ENCODE measurements at places on chromosomes 16 and 17.

GRCh38 chr16:35744726-35745125 lies 2285.3 kb downstream of the TP53TG3F start:
- no peak for DNase-seq

GRCh38 chr16:69465881-69466280 lies 41.5 kb downstream of the CYB5B start:
- no peak for DNase-seq

GRCh38 chr17:16516594-16517051 lies 24.6 kb upstream of the LRRC75A start:
- no peak for DNase-seq

- no peak for DNase-seq
These were observed 16.6 kb downstream of the PMM2 start for GRCh38 chr16:8814095-8814806.

DNA sequence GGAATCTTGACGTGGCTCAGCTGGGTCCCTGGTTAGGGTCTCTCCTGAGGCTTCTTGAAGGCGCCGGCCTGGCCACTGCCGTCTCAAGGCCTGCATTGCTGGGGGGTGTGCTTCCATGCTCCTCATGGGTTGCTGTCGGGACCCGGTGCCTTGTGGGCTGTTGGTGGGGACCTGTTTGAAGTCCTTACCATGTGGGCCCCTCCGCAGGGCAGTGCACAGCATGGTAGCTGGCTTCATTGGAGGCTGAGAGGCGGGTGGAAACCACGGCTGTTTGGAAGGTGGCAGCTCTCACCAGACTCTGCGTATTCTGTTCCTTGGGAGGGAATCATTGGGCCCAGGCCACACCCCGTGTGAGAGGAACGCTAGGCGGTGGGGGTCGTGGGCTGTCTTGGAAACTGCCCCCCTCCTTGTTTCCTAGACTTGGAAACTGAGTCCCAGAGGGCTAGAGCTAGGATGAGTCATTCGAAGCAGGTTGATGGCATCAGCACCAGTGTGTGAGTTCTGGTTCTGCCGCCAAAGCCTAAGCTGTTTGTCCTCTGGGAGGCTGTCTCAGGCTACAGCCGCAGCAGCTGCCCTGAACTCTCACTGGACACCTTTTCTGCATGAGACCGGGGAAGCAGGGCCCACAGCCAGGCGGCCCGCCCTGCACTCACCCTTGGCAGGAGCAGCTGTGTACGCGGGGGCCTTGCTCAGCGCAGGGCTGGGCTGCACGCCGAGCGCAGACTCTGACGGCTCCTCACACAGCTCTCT lies 35.2 kb downstream of the ZNF750 start:
- no peak for DNase-seq

DNA sequence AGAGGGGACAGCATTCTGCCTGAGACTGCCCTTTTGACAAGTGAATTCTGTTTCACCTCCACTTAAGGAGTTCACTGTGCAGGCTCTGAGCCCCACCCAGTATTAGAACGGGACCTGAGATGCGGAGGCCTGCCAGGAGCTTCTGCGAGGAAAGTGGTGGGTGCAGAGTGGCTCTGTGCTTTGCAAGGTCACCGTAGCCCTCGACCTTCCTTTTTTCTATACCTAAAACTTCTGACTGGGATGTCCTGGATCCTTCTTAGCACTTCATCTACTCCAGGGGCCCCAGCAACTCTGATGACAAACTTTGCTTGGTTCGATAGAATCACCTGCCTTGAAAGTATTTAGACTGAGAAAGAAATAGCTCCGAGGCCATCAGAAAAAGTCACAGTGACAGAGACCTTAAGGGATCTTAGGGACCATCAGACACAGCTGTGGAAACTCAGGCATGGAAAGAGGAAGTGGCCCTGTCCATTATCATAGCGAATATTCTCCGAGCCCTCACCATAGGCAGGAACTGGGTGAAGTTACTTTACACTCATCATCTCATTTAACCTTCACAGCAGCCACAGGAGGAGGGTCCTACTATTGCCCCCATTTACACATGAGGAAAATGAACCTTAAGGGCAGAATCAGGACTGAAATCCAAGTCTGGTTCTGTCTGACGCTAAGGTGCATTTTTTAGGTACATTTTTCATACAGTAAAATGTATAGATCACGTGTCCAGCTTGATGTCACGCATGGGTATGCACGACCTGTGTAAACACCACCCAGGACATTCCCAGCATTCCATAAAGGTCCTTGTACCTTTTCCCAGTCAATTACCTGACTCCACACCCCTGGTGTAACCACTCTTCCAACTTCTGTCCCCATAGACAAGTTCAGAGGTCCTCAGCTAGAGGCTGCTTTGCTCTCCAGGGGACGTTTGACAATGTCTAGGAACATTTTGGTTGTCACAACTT lies 676 bp upstream of the KRT13 start:
- no peak for DNase-seq

- no peak for DNase-seq
These were observed 6.4 kb downstream of the PDK2 start for GRCh38 chr17:50101346-50102163.

Data from stimulated activated CD4-positive, alpha-beta T cell treated with anti-CD3 and anti-CD28 coated beads, Interleukin-15, amount 100 ng/mL, for 1 hour (primary cell).